Small intestine (tissue), 16 donors: ENCODE measurements at places on chromosomes 1 and 21. TPM values are rescaled to one million over a fixed set of nuclear protein-coding genes. Genes with fewer than 3 reads are reported as not detected.

DNA sequence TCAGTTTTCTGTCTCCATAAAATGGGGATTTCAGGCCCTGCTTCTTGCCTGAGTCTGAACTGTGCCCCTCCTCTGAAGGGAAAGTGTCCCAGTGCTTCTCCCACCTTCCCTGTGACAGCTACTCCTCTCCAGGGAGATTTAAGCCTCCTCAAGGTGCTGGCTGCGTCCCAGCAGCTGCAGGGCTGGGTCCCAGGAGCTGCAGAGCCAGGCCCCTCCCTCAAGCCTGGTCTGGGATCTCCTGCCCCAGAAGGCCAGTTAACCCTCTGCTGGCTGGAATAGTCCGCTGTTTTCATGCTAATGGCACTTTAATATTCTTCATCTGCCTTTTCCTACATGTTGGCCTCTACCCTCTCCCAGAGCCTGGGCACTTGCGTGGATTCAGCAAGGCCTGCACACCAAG, 99.0 kb downstream of the PLXNA2 start:
- no peaks in the 10 kb centered on the region for H3K36me3 ChIP-seq
- no peak overlapping the region for H3K27ac ChIP-seq
- H3K4me3 ChIP-seq, result no peak overlapping the region

The MPZ gene
- 3.5 TPM for polyA plus RNA-seq

DNA sequence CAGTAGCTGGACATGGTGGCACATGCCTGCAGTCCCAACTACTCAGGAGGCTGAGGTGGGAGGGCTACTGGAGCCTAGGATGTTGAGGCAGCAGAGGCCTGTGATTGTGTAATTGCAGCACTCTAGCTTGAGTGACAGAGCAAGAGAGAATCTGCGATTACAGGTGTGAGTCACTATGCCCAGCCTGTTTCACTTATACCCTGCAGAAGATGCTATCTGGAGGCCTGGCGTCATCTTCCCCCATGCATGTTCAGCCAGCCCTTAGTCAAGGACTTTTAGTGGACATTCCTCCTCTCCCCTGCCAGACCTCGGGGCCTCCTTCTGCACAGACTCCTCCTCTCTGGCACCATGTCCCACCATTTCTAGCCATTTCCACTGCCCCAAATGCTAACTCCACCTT, 36.3 kb upstream of the RCC2 start:
- no peaks in the 10 kb centered on the region for H3K4me1 ChIP-seq
- H3K4me3 ChIP-seq, result no peak overlapping the region
- H3K27me3 ChIP-seq, result no peaks in the 10 kb centered on the region
- DNase-seq, result no peak

The OR6K6 gene
- polyA plus RNA-seq, result not detected

The SLFNL1 gene
- not detected for polyA plus RNA-seq

The OLIG2 gene
- polyA plus RNA-seq, result not detected

The PLA2G2D gene
- polyA plus RNA-seq, result not detected

GRCh38 chr1:193919827-193920226, 733.4 kb upstream of the B3GALT2 start:
- no peak overlapping the region for H3K27ac ChIP-seq
- no peak overlapping the region for H3K4me3 ChIP-seq
- H3K36me3 ChIP-seq, result no peaks in the 10 kb centered on the region
- no peaks in the 10 kb centered on the region for H3K4me1 ChIP-seq

DNA sequence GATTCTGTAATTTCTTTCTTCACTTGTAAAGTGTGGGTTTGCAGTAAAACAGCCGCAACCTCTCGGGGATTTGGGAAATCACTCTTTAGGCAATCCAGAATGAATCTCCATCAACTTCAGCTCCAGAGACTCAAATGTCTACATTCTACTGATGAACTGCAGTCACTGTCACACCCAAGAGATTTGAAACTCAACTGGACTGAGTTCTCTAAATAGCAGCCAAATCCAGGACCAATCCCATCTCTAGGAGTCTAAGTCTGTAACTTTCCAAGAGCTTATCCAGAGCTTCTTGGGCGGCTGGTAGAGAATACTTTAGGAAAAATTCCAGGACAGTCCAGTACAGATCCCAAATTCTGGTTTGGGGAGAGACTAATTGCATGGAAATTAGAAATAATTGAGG, 62.9 kb downstream of the ADAMTS1 start:
- no peaks in the 10 kb centered on the region for H3K4me1 ChIP-seq
- no peaks in the 10 kb centered on the region for H3K27me3 ChIP-seq
- H3K4me3 ChIP-seq, result no peak overlapping the region

The C8B gene
- polyA plus RNA-seq, result not detected

The HRNR gene
- polyA plus RNA-seq, result 0.13 TPM

DNA sequence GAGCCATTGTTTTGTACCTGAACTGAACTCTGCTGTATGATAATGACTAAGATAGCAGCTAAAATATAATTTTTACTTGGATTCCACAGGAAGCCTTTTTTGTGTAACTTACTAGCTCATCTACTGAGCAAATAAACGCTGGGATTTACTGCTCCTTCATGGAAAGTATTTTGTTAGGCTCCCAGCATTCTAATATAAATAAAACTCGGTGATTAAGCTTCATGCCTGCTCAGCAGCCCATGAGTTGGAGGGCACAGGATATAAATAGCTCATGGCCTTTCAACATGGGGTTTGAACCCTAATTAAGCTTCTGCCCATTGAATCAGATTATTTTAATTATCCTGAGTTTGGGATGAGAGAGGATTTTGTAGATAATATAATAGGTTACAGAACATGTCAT, 180.0 kb downstream of the PCP4 start:
- H3K27me3 ChIP-seq, result no peaks in the 10 kb centered on the region
- DNase-seq, result no peak
- H3K4me3 ChIP-seq, result no peak overlapping the region
- no peaks in the 10 kb centered on the region for H3K36me3 ChIP-seq
- no peak overlapping the region for H3K27ac ChIP-seq
- no peaks in the 10 kb centered on the region for H3K4me1 ChIP-seq

GRCh38 chr1:246748006-246748405, 23.8 kb downstream of the SCCPDH start:
- H3K4me3 ChIP-seq, result no peak overlapping the region
- no peaks in the 10 kb centered on the region for H3K36me3 ChIP-seq
- H3K4me1 ChIP-seq, result no peaks in the 10 kb centered on the region
- DNase-seq, result no peak
- H3K27ac ChIP-seq, result no peak overlapping the region
- H3K27me3 ChIP-seq, result no peaks in the 10 kb centered on the region

The RIPPLY3 gene
- not detected for polyA plus RNA-seq

The NECTIN4 gene
- 0.22 TPM for polyA plus RNA-seq

GRCh38 chr1:246029616-246030015, 477.5 kb downstream of the SMYD3 start:
- no peaks in the 10 kb centered on the region for H3K4me1 ChIP-seq
- H3K27me3 ChIP-seq, result no peaks in the 10 kb centered on the region
- no peak overlapping the region for H3K4me3 ChIP-seq
- H3K36me3 ChIP-seq, result no peaks in the 10 kb centered on the region
- H3K27ac ChIP-seq, result no peak overlapping the region

DNA sequence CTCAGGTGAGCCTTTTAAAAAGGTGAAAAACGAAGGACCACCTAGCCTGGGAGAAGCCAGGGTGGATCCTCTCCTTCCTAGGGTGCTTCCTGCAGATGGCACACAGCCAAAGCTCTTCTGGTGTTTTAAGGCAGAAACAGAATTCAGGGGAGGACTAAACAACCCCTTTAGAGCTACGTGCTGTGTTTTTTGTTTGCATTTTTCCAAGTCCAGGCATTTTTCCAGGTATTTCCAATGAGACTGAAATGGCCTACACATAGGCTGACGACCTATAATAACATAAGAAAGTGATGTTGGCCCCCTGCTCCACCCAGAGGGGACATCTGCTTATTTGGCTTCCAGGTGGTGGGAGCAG, 83.8 kb downstream of the CAPZB start:
- no peak overlapping the region for H3K4me3 ChIP-seq
- H3K36me3 ChIP-seq, result no peaks in the 10 kb centered on the region
- no peaks in the 10 kb centered on the region for H3K27me3 ChIP-seq
- DNase-seq, result no peak
- no peak overlapping the region for H3K27ac ChIP-seq
- H3K4me1 ChIP-seq, result peaks cover 14% of the 10 kb centered on the region

The VWA5B1 gene
- polyA plus RNA-seq, result not detected
